ENCODE measurements at places on chromosomes 1 and 21.

DNA sequence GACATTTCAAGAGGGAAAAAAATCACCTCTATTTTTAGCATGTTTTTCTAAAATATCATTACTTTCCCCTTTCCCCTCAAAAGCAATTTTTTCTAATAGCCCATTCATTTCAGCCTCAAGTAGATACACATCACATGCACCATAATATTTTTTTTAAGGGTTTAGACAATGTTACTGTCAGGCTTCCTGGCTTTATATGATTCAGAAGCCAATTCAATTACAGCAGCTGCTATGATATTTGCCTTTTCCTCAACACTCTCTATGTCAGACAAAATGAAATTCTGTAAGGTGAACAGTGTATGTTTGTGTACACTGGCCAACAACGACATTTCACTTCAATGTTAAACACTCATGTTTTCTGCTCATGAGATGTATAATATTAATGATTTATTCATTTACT lies 46.5 kb downstream of the OMA1 start:
- no peak for DNase-seq

DNA sequence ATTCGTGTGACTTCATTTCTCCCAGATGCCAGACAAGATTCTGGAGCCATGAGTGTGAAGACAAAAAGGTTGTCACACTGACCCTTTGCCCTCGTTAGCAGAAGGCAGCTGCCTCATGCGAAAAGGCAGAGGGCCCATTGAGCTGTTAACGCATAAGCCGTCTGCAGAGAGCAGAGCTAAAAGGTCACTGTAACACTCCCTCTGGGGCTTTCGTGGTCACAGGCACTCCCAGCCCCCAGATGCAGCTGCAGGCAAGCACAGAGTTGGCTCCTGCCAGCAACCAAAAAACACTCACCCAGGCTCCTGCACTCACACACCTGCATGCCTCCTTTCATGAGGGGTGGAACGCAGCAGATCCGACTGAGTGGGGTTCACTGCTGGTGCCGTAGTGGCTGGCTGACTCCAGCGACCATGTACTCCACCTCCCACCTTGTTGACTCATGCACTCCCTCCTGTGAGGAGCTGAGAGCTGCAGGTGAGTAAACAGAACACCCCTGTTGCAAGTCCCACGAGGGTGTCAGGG lies 287.5 kb downstream of the SMYD3 start:
- DNase-seq, result no peak

DNA sequence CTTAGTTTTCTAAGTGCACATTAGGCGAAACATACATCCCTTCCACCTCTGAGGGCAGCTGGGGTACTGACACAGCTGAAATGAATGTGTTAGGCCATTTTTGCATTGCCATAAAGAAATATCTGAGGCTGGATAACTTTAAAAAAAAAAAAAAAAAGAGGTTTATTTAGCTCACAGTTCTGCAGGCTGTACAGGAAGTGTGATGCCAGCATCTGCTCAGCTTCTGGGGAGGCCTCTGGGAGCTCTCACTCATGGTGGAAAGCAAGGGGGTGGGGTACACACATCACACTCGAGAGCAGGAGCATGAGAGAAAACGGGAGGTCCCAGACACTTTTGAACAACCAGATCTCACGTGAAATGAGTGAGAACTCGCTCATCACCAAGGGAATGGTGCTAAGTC lies 158.1 kb downstream of the PSMG1 start:
- DNase-seq, result no peak

GRCh38 chr21:19124691-19125090 lies 721.1 kb upstream of the TMPRSS15 start:
- DNase-seq, result no peak

DNA sequence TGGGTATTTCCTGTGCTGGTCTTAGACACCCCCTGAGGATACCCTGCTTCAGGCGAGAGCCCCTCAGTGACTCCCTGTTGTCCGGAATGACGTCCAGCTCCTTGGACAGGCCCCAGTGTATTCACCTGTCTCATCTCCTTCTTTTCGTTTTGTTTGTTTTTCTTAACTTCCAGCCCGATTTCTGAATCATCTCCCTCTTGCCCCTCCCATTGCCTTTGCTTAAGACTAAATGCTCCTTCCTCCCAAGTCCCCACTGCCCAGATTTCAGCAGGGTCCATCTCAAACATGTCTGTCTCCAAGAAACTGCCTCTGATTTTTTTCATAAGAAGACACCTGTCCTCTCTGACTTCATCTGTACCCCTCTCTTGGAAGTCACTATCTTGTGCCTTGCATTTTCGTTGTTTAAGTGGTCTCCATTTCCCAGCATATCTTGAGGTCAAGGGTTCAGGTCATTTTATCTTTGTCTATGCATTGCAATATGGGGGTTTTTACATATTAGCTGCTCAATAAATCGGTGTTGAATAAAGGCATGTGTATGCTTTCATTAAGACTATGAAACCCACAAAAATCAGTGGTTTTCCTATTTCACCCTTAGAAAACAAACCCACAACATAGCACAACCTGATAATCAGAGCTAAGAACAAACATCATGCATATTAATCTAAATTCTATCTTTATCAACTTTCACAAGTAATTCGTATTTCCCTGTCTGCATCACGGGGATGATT lies 58.4 kb upstream of the LGALS8 start:
- DNase-seq, result no peak

- peak; percentile 40 for DNase-seq
These were observed 77.4 kb downstream of the EIF4G3 start for GRCh38 chr1:21099034-21099868.

GRCh38 chr1:10759413-10760200 lies 36.8 kb downstream of the CASZ1 start:
- no peak for DNase-seq

- DNase-seq, result no peak
These were observed 37.4 kb downstream of the XCL1 start for GRCh38 chr1:168613691-168614231.

GRCh38 chr1:47418681-47419325 lies 2.7 kb downstream of the FOXE3 start:
- no peak for DNase-seq

GRCh38 chr21:8990326-8991087 lies 1530.9 kb upstream of the TPTE start:
- no peak for DNase-seq

- no peak for DNase-seq
These were observed 25.5 kb downstream of the TNFRSF8 start for GRCh38 chr1:12088607-12089006.

DNA sequence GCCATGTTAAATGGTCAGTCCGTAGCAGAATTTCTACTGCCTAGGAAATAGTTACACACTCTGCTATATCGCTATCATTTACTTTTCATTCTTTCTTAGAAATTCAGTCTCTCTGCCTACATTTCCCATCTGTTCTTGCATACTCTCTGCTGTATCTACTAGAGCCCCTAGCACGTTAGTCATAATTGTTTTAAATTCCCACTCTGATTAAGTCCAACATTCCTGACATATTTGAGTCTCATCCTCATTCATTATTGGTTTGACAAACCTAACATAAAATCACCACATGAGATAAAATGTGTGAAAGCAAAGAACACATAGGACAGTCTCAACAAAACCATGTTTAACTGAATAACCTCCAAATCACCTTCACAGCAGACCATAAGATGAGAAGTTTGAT lies 513.6 kb downstream of the PLPP3 start:
- no peak for DNase-seq

DNA sequence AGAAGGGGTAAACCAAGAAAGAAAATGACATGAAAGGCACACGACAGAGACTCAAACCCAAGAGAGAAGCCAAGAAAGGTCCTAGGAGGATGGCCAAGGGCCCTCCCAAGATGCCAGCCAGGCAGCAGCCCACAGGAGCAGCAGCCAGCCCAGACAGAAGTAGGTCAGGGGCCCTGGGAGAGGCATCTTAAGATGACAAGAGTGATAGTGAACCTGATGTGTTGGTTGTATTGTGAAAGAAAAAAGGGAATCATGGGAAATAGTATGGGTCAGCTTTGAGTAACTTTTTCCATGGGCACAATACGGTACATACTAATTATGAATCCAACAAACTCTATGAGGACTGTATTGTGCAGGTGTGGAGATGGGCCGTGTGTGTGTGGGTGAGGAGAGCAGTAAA lies 3.3 kb downstream of the CCSAP start:
- no peak for DNase-seq

GRCh38 chr1:218572050-218572449 lies 226.9 kb downstream of the TGFB2 start:
- DNase-seq, result no peak

DNA sequence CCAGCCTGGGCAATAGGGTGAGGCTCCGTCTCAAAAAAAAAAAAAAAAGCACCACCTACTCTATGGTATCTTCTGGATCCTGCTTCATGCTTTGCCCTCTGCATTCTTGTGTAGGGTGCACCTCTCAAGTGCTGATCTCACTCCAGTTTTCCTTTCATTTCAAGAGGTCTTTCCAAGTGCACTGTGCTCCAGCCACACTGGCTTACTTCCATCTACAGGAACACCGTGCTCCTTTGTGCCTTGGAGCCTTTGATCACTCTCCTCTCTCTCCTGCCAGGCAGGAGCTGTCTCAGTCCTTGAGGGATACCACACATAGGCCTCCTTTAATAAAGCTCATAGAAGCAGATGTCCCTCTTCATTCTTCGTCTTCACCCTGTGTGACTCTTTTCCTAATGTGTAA lies 55.4 kb upstream of the GREM2 start:
- no peak for DNase-seq

DNA sequence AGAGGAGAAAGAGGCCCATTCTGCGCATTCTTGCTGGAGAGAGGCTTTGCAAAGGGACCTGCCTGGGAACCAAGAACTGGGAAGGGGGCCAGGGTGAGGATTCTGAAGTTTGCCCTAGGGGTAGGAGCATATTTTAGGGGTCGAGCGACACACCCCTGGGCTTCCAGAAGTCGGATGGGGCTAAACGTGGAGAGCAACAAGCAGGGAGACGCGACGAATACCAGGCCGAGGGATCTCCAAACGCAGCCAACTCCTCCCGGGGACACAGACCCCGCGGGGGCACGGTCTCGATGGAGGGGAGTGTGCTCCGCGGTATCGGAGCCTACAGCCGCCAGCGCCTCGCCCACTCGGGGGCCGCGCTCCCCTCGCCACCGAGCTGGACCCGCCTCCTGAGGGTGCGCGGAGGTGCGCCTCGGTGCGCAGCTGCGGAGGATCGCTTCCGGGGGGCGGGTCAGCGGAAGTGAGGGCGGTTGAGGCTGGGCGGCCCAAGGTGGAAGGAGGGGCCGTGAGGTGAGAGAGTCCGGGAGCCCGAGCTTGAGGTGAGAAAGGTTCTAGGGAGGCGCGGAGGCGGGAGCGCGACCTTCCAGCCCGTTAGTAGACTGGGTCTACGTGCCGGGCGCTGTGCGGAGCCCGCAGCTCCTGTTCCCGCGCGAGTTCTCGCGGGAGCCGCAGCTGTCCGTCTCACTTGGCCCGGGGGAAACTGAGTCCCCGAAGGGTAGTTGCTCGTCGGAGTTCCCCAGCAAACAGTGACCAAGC lies at the start of gene MTFR1L:
MTFR1L (plus strand) TSS at position 464 of the 756 bp plus-strand sequence. CDS start 3,151 bp downstream, outside the sequence.
- DNase-seq, result peak; percentile 91

- no peak for DNase-seq
These were observed 32.8 kb upstream of the COX20 start for GRCh38 chr1:244802556-244803239.

GRCh38 chr1:228225165-228225710 lies 17.4 kb downstream of the OBSCN start:
- no peak for DNase-seq

DNA sequence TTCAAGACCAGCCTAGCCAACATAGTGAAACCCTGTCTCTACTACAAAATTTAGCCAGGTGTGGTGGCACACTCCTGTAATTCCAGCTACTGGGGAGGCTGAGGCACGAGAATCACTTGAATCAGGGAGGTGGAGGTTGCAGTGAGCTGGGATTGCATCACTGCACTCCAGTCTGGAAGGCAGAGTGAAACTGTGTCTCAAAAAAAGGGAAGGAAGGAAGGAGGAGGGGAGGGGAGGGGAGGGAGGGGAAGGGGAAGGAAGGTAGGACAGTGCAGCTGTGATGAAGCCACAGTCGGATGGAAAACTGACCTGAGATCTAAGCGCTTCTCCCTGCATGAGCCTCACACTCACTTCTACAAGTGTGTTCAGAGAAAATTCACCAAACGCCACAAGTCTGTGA lies 22.0 kb upstream of the FHAD1 start:
- no peak for DNase-seq

- DNase-seq, result no peak
These were observed 307.8 kb upstream of the USP25 start for GRCh38 chr21:15421947-15422346.

- DNase-seq, result peak; percentile 35
These were observed at the start of gene LGR6 for GRCh38 chr1:202193614-202194327. Gene LGR6 (plus strand): TSS chr1:202193799. CDS start chr1:202193990, 191 bp downstream.

DNA sequence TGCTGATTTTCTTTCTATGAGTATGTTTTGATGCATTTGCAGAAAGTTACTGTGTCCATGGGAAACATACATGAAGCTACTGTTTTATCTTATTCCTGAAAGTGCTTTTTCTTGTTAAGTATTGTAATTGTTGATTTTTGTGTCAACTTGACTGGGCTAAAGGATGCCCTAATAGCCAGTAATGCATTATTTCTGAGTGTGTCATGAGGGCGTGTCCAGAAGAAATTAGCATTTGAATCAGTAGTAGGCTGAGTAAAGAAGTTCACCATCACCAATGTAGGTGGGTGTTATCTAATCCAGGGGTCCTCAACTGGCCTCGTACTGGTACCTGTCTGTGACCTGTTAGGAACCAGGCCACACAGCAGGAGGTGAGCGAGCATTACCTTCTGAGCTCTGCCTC lies 760.2 kb downstream of the PLA2G4A start:
- no peak for DNase-seq

Data from adipocyte (in vitro differentiated cells).